ENCODE measurements at places on chromosomes 13 and 19.

- DNase-seq = no peak
These were observed 105.0 kb downstream of the MBNL2 start for GRCh38 chr13:97327086-97327485.

- DNase-seq = no peak
These were observed 2.5 kb downstream of the FTL start for GRCh38 chr19:48967346-48968178.

GRCh38 chr19:41928754-41929535 is 696 bp upstream of the ERFL start:
- no peak for DNase-seq

DNA sequence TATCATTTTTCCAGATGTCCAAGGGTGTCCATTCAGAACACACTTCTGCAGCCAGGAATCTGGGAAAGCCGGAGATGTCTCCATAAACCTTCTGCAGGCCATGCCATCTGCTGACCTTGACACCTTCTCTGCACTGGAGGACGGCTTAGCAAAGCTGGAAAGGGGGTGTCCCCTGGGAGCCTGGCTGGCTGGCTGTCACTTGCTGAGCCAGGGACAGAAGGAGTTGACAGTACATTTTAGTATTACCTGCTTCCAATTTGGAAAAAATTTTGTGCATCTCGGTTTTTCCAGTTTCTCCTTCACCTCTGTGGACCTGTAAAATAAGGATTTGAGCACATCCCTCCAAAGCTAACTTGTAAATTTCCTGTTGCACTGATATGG is 8.1 kb upstream of the CHST8 start:
- no peak for DNase-seq

DNA sequence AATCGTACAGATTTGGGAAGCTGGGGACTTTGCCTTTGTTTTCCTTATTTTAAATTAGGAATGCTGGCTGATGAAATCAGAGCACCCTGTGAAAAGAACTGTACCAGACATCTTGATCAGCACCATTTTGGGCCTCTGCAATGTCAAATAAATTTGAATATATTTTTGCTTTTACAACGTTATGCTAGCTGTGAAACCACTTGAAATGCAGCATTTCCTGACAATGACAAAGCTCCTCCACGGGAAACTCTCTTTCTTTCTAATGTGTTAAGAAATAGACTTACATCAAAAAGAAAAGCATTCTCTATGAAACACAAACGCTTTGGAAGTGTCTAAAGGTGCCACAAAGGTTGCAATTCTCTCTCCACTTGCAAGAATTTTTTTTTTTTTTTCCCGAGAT is 47.1 kb upstream of the MAP3K10 start:
- no peak for DNase-seq

DNA sequence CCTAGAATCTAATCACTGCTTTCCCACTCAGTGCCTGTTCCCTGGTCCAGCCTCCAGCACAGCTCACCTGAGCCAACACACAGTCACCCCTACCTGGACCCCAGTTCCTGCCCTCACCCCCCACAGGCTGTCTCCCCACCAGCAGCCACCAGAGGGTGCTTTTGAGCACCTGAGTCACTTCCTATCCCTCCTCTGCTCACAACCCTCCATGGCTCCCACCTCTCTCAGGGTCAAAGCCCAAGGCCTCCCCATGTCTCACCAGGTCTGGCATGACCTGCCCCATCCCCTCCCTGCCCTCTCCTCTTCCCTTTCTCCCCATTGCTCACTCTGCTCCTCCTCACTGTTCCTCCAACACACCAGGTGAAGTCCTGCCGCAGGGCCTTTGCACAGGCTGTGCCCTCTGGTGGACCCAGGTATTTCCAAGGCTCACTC is 7.1 kb upstream of the DPP9 start:
- DNase-seq = peak; percentile 49

- DNase-seq = no peak
These were observed 12.5 kb upstream of the MAP3K10 start for GRCh38 chr19:40178756-40179155.

- no peak for DNase-seq
These were observed 696.5 kb downstream of the UQCRFS1 start for GRCh38 chr19:28516415-28516872.

- DNase-seq = no peak
These were observed 703.7 kb downstream of the UQCRFS1 start for GRCh38 chr19:28509079-28509895.

GRCh38 chr13:49890376-49890775 is 45.8 kb downstream of the SPRYD7 start:
- DNase-seq = no peak

GRCh38 chr13:29883941-29884518 is 33.6 kb upstream of the UBL3 start:
- DNase-seq = no peak

DNA sequence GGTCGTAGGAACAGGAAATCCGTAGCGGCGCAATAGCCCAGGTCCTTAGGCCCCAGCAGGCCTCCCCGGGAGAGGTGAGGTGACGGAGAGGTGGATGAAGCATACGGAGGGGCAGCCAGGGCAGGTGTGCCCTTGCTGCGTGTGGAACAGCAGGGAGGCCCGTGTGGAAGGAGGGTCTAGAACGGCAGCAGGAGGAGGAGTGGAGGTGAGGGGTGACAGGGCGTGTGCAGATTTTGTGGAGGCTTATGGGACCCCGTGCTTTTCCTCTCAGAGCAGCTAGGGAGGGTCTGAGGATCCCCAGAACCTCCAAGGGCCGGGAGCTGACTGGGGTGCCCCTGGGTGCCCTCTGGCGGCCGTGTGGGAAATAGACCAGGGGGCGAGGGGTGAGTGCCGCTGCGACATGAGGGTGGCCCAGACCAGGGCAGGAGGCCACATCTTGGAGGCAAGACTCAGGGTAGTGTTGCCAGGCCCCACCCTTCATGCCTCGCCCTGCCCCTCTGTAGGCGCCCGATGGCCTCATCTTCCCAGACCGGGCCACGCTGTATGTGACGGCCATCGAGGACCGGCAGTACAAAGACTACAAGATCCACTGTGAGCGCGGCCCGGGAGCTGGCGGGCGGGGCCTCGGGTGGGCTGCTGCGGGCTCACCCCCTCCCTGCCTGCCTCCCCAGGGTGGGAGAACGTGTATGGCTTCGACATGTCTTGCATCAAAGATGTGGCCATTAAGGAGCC is 5.0 kb upstream of the ADM5 start:
- no peak for DNase-seq

GRCh38 chr13:36282821-36283432 is 14.7 kb downstream of the CCDC169 start:
- DNase-seq = no peak

- DNase-seq = no peak
These were observed 22.5 kb downstream of the DHRS12 start for GRCh38 chr13:51781246-51782022.

DNA sequence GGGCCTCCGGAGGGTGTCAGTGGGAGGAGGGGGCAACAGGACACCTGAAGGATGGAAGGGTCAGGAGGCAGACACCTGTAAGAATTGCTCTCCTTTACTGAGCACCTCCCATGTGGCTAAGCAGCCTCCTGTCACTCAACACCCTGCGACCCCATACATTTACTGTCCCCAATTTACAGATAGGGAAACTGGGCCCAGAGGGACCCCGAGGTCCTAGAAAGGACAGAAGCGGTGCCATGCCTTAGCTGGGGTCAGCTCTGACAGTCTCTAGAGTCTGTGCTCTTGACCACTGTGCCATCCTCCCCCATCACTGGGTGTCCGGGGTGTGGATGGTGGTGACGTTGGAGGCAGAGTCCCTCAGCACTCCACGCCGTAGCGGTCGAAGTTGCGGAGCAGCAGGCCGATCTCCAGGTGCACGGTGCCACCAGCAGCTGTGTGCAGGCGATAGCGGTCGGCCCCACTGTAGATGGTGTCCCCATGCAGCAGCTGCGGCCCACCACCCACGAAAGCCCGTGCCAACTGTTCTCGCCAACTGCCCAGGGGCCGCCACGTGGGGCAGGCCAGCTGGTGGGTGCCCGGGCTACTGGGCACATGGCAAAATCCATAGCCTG is 726 bp upstream of the TGFB1 start:
- DNase-seq = no peak

DNA sequence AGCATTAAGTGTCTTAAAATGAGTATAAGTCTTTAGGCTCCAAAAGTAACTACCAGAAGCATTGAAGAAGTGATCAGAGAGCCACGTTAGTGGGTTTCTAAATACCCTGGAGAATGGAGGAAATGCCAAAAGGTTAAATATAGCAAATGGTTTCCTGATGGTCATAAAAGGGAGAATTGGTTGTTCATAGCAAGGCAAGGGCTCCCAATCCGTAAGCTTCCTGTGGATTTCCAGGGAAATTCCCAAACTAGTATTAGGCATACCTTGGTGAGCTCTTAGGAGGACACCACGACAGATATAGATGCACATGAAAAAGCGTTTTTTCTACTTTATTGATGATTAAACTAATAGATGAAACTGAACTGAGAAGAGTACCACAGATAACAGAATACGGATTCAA is 410.9 kb downstream of the FOXO1 start:
- no peak for DNase-seq

DNA sequence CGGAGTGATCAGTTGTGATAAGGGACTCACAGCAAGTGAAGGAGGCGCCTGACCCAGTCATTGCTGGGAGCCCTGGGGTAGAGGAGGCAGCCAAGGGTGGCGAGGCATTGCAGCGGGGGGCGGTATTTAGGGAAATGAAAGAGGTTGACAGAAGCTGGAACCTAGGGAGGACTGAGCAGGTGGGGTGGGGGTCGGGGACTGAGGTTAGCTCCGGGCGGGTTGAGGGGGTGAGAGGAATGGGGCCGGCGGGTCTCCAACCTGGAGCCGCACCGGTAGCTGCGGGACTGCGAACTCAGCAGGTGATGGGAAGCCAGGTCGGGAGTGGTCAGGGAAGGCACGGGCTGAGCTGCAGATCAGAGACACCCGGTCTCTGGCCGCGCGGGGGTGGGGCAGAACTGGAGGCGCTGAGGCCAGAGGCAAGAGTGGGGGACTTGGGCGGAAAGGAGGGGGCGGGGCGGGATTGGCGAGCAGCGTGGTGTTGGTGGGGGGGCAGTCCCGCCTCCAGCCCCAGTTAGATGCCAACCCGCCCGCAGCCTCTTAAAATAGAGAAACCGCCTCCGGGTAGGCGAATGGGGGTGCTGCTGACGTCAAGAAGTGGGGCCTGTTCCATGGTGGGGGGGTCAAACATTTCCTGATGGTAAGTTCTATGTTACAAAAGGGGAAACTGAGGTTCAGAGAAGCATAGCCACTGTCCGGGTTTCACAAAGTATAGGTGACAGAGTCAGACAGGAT is 1.5 kb downstream of the MAST3 start:
- no peak for DNase-seq

DNA sequence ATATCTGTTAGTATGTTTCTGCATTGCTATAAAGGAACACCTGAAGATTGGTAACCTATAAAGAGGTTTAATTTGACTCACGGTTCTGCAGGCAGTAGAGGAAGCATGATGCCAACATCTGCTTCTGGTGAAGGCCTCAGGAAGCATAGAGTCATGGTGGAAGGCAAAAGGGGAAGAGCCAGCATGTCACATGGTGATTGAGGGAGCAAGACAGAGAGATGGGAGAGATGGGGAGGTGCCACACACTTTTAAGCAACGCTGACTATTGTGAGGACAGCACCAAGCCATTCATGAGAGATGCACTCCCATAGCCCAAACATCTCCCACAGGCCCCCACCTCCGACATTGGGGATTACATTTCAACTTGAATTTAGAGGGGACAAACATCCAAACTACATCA is 32.8 kb downstream of the COG6 start:
- no peak for DNase-seq

- DNase-seq = no peak
These were observed 222.4 kb downstream of the UQCRFS1 start for GRCh38 chr19:28990522-28990921.

DNA sequence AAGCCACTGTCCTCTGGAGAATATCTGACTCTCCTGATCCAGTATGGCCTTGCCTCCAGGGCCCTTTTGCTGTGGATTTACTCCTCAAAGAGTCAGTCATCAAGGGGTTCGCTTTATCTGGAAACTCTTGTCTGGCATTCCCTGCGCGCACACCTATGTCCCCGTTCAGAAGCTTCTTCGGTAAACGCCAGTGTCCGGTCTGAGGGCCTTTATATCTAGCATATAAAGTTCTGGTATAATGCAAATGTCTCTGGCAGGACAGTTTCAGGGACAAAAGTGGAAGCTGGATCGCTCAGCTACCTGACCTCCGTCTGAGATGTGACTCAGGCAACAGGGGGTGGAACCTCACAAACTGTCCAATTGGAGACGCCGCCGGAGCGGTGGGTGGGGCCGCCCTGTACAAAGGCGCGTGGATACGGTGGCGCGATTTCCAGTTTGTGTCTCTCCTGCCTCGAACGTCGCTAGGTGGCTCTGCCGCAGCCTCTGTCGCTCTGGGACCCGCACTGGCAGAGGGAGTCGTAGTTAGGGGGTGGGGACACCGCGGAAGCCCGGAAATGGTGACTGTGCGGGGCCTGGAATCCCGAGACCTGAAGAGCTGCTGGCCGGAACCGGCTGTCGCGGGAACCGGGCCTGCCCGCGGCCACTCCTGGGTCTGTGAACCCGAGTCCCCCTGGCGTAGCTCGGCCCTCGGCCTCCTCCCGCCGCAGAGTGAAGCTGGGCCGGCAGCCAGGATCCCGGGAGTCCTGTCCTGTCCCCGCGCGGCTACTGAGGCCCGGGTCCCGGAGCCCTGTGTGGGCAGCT is 10.6 kb upstream of the ZNF709 start:
- DNase-seq = peak; percentile 82

- no peak for DNase-seq
These were observed 143.1 kb downstream of the ZNF737 start for GRCh38 chr19:20422216-20423205.

All from stimulated activated CD4-positive, alpha-beta T cell treated with anti-CD3 and anti-CD28 coated beads, Interleukin-1b, Interleukin-23, amount 100 ng/mL, for 1 hour (primary cell).